ENCODE measurements at places on chromosomes 4 and X. TPM values are rescaled to one million over a fixed set of nuclear protein-coding genes. Genes with fewer than 3 reads are reported as not detected.

GRCh38 chrX:31872007-31872406 is 800.2 kb upstream of the FTHL17 start:
- H3K27me3 ChIP-seq, result no peaks in the 10 kb centered on the region
- H3K4me1 ChIP-seq, result no peaks in the 10 kb centered on the region
- no peaks in the 10 kb centered on the region for H3K36me3 ChIP-seq
- no peak overlapping the region for H3K27ac ChIP-seq
- H3K4me3 ChIP-seq, result no peak overlapping the region
- no peak for DNase-seq

- H3K36me3 ChIP-seq, result no peaks in the 10 kb centered on the region
- DNase-seq, result no peak
- H3K27ac ChIP-seq, result no peak overlapping the region
- peaks cover 18% of the 10 kb centered on the region for H3K27me3 ChIP-seq
Measured at GRCh38 chrX:6227453-6227835, 1.2 kb downstream of the NLGN4X start.

GRCh38 chr4:87209696-87210095 is 10.7 kb downstream of the KLHL8 start:
- H3K4me1 ChIP-seq, result peaks cover 12% of the 10 kb centered on the region
- H3K36me3 ChIP-seq, result peaks cover 15% of the 10 kb centered on the region
- peak overlapping the region; percentile 39 for H3K4me3 ChIP-seq
- H3K27ac ChIP-seq, result no peak overlapping the region
- no peak for DNase-seq
- no peaks in the 10 kb centered on the region for H3K27me3 ChIP-seq

GRCh38 chr4:41322617-41323016 is 65.9 kb downstream of the UCHL1 start:
- H3K27ac ChIP-seq, result no peak overlapping the region
- H3K4me3 ChIP-seq, result no peak overlapping the region
- DNase-seq, result no peak
- H3K27me3 ChIP-seq, result no peaks in the 10 kb centered on the region
- no peaks in the 10 kb centered on the region for H3K4me1 ChIP-seq

DNA sequence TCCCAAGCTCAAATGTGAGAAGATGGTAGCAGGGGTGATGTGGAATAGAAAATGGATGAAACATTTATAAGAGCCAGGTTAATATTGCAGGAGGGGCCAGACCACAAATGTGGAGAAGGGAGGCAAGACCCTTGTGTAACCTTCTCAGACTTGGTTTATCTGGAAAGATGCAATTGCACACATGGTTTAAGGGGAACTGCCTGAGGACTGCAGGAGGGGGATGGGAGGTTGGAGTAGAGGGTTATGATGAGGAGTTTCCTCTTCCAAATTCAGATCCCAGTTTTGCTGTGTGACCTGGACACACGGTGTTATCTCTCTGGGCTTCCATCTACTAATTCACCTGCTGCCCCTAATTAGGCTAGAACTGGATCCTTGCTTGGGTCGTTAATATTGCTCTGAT is 46.1 kb downstream of the RAB40AL start:
- H3K27me3 ChIP-seq, result no peaks in the 10 kb centered on the region
- no peak overlapping the region for H3K4me3 ChIP-seq
- no peak for DNase-seq
- no peak overlapping the region for H3K27ac ChIP-seq
- no peaks in the 10 kb centered on the region for H3K4me1 ChIP-seq
- no peaks in the 10 kb centered on the region for H3K36me3 ChIP-seq

DNA sequence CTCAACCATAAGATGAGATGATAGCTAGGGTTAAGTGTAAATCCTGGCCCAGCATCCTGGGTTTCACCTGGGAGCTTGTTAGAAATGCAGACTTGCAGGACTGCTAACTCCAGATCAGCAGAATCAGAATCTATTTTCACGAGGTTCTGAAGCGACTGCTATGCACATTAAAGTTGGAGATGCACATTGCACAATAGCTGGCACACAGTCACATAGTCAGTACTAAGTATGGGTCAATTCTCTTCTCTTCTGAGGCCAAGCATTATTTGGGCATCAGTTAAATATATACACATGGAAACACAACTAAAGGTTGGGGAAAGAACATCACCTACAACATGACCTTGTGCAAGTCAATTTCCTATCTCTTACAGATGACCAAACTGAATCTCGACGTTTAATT is 155.1 kb upstream of the FGF13 start:
- H3K36me3 ChIP-seq, result no peaks in the 10 kb centered on the region
- no peak for DNase-seq
- no peaks in the 10 kb centered on the region for H3K27me3 ChIP-seq
- H3K27ac ChIP-seq, result no peak overlapping the region
- peaks cover 3% of the 10 kb centered on the region for H3K4me1 ChIP-seq
- no peak overlapping the region for H3K4me3 ChIP-seq

- no peak overlapping the region for H3K4me3 ChIP-seq
- no peak for DNase-seq
- no peaks in the 10 kb centered on the region for H3K4me1 ChIP-seq
- peaks cover 5% of the 10 kb centered on the region for H3K36me3 ChIP-seq
- H3K27ac ChIP-seq, result no peak overlapping the region
- no peaks in the 10 kb centered on the region for H3K27me3 ChIP-seq
Measured at GRCh38 chr4:146294776-146295175, 80.4 kb downstream of the REELD1 start.

DNA sequence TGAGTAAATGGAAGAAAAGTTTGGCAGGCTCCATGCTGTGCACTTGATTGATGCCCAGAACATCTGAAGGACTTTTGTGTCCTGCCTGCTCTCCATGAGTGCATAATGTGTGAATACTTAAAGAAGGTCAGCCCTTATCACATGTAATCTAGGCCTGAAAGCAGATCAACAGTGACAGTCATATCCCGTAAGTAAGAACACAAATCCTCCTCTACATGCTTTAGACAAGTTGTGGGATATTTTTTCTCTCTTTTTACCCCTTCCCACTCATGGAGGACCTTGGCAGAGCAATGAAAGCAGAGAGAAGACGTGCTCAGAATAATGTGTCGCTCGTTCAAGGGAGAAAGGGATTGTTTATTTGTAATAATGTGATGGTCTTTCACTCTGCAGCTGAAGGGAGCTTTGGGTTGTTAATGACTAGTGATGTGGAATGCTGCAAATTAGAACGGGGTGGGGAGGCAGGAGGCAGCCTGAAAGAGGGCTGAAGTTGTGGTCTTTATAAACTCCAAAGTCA is 286.6 kb downstream of the BMPR1B start:
- no peak for DNase-seq
- no peaks in the 10 kb centered on the region for H3K27me3 ChIP-seq
- H3K27ac ChIP-seq, result no peak overlapping the region
- no peak overlapping the region for H3K4me3 ChIP-seq

GRCh38 chr4:30295652-30296051 is 424.5 kb upstream of the PCDH7 start:
- H3K4me1 ChIP-seq, result no peaks in the 10 kb centered on the region
- H3K4me3 ChIP-seq, result no peak overlapping the region
- H3K27me3 ChIP-seq, result no peaks in the 10 kb centered on the region

- H3K27me3 ChIP-seq, result no peaks in the 10 kb centered on the region
- H3K27ac ChIP-seq, result no peak overlapping the region
- no peaks in the 10 kb centered on the region for H3K4me1 ChIP-seq
- no peaks in the 10 kb centered on the region for H3K36me3 ChIP-seq
- H3K4me3 ChIP-seq, result no peak overlapping the region
- DNase-seq, result no peak
Measured at GRCh38 chr4:7301846-7302630, 109.7 kb downstream of the SORCS2 start.

- no peak for DNase-seq
- H3K36me3 ChIP-seq, result no peaks in the 10 kb centered on the region
- no peaks in the 10 kb centered on the region for H3K4me1 ChIP-seq
- H3K27me3 ChIP-seq, result no peaks in the 10 kb centered on the region
- H3K4me3 ChIP-seq, result no peak overlapping the region
Measured at GRCh38 chr4:3404546-3404945, 37.2 kb upstream of the HGFAC start.

DNA sequence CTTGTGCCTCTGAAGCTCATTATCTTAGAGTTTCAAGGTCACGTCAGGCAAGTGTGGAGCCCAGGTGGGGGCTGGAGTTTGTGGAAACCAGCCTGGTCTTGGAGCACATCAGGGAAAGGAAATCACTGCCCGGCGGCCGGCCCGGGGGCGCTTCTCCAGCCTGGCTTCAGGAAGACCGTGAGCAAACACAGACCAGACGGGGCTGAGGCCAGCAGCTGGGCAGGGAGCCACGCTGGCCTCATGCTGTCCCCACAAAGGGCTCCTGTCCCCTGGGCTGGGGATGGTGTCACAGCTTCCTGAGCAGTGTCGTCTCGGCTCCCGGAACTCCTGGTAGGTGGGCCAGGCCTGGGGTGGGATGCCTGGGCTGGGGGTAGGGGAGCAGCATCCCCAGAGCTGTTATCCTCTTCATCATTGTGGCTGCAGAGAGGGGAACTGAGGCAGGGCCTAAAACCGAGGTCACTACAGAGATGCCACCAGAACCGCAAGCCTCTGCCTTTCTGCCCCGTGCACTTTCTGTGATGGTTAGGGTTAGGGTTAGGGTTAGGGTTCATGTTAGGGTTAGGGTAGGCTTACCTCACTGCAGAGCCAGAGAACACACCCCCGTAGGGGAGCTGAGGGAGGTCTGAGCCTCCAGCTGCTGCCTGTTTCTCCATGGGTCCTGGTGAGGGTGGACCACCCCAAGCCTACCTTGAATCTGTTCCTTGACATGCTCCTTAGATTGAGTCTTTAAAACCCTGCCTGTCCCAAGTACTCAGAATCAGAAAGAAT is 77.5 kb downstream of the HTRA3 start:
- H3K4me3 ChIP-seq, result no peak overlapping the region
- DNase-seq, result no peak
- H3K4me1 ChIP-seq, result no peaks in the 10 kb centered on the region
- no peaks in the 10 kb centered on the region for H3K36me3 ChIP-seq
- H3K27me3 ChIP-seq, result no peaks in the 10 kb centered on the region
- no peak overlapping the region for H3K27ac ChIP-seq

DNA sequence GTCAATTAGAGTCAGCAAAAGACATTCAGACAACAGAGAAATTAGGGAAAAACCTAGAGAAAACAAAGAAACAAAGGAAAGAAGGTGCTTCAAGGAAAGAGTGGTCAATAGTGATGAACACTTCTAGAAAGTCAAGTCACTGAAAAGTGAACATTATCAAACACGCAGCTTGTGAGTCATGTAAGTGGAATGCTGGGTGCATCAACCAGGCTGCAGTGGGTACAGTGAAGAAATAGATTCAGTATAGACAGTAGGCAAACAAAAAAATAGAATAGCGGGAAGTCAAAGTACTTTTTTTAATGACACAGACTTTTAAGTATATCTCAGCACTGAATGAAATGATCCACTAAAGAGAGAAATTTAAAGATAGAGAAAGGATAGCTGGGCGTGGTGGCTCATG is 245.8 kb downstream of the ARHGAP24 start:
- no peaks in the 10 kb centered on the region for H3K36me3 ChIP-seq
- no peak for DNase-seq
- no peaks in the 10 kb centered on the region for H3K4me1 ChIP-seq
- H3K4me3 ChIP-seq, result no peak overlapping the region
- H3K27me3 ChIP-seq, result no peaks in the 10 kb centered on the region
- H3K27ac ChIP-seq, result no peak overlapping the region

DNA sequence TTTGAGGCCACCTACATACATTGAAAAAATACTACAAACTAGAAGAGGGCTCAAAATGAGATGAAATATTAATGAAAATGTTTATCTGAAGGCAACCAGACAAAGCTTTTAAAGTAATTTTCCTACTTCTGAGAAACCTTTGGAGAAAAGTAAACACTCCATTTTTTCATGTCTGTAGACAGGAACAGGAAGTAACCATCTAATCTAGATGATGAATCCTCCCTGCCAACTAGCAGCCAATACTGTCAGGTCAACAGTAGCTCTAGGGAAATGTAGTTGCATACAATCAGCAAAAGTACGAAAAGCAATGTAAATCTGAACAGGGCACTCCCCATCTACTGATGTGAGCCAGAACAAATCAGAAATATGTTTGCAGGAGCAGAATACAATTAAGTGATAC is 49.0 kb downstream of the AMMECR1 start:
- H3K27ac ChIP-seq, result no peak overlapping the region
- H3K36me3 ChIP-seq, result peaks cover 5% of the 10 kb centered on the region
- H3K27me3 ChIP-seq, result no peaks in the 10 kb centered on the region
- peaks cover 21% of the 10 kb centered on the region for H3K4me1 ChIP-seq
- H3K4me3 ChIP-seq, result no peak overlapping the region

DNA sequence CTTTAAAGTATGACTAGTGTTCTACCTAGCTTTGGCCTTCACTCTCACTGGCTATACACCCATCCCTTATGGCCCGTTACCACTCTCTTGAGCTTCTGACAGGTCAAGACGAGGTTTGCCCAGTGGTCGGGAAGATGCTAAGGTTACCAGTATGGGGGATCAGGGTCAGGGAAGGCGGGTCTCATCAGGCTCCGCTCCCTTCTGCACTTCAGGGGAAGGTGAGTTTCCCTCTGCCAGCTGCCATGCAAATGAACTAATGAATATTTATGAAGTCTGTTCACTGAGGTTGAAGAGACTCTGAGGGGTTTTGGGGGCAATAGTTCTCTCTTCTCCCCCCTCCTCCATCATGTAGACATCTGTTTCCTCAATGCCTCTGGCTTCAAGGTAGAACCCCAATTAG is 6.6 kb downstream of the EFNB1 start:
- H3K27ac ChIP-seq, result no peak overlapping the region
- peaks cover 7% of the 10 kb centered on the region for H3K4me1 ChIP-seq
- H3K27me3 ChIP-seq, result peaks cover 5% of the 10 kb centered on the region
- H3K36me3 ChIP-seq, result no peaks in the 10 kb centered on the region
- H3K4me3 ChIP-seq, result no peak overlapping the region

DNA sequence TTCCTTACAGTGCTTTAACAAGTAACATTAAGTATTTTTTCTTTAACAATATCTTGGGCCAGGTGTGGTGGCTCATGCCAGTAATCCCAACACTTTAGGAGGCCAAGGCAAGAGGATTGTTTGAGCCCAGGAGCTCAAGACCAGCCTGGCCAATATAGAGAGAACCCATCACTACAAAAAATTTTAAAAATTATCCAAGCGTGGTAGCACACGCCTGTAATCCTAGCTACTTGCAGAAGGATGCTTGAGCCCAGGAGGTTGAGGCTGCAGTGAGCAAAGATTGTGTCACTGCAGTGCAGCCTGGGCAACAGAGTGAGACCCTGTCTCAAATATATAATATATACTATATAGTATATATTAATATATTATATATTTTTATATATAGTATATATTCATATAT is 162.2 kb downstream of the ZNF674 start:
- H3K27ac ChIP-seq, result no peak overlapping the region
- DNase-seq, result no peak
- peaks cover 11% of the 10 kb centered on the region for H3K27me3 ChIP-seq
- H3K4me3 ChIP-seq, result no peak overlapping the region
- peaks cover 1% of the 10 kb centered on the region for H3K4me1 ChIP-seq
- no peaks in the 10 kb centered on the region for H3K36me3 ChIP-seq

- H3K36me3 ChIP-seq, result peaks cover 10% of the 10 kb centered on the region
- H3K4me1 ChIP-seq, result peaks cover 15% of the 10 kb centered on the region
- H3K27me3 ChIP-seq, result no peaks in the 10 kb centered on the region
- DNase-seq, result no peak
- peak overlapping the region; percentile 91 for H3K4me3 ChIP-seq
Measured at GRCh38 chrX:119573840-119574393, 446 bp upstream of the UBE2A start.

The IQSEC2 gene
- total RNA-seq, result 0.14 TPM

The PF4V1 gene
- not detected for total RNA-seq

The UGT2A1 gene
- not detected for total RNA-seq

The ZNF630 gene
- 0.25 TPM for total RNA-seq

The GLUD2 gene
- total RNA-seq, result 2.9 TPM

Measured in activated T-helper 2 cell treated with anti-CD3 and anti-CD28 coated beads, Interferon-gamma antibody, Interleukin-2, Interleukin-4, amounts not matched to agents 10 μg/mL and 5 μg/mL and 100 μg/mL, durations not matched to agents 14 hours and 24 hours and 36 hours (primary cell).